LHCN-M2 (cell line): ENCODE measurements at places on chromosomes 6 and 20.

DNA sequence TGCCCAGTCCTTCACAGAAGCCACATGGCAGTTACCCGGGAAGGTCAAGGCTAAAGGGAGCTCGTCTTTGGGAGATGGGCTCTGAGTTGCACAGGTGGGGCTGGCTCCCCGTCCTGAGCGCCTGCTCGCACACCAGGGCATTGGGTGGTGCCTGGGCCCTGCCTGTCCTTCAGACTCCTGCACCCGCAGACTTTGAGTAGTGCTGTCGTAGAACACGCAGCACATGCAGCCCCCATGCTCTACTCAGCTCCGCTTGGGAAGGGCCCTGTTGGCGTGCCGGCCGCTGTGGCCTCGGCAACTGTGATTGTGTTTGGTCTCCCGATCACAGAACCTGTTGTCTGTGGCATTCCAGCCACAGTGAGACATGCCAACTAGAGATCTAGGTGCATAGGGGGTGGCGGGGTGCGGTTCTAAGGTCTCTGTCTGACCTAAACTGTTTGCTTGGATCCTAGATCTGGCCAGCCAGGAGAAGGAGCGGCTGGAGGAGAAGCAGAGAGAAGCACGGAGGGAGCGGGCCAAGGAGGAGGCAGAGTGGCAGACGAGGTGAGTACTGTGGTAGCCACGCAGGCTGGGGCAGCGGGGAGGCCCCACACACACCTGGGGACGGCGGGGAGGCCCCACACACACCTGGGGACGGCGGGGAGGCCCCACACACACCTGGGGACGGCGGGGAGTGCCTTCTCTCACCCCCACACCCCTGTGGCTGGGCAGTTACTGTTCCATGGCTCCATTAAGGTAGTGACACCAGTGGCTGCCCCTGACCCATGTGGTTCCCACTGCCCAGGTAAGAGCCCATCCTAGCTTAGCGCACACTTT, 11.3 kb upstream of the ADRM1 start:
- no peak for DNase-seq

DNA sequence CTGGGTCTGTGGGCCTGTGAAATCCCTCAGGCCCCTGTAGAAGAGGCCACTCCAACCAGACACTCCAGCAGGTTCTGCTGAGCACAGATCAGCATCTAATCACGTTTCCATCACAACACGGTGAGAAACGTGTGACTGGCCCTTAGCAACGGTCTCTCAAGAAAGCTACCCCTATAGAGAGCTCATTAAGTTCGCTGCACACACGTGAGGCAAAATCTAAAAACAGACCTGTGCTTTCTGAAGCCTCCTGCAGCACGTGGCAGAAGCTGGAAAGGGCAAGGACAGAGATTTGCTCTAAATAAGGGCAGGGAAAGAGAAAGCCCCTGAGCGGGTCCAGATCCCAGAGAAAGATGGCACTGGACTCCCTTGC, 56.5 kb downstream of the GPR6 start:
- DNase-seq: no peak

DNA sequence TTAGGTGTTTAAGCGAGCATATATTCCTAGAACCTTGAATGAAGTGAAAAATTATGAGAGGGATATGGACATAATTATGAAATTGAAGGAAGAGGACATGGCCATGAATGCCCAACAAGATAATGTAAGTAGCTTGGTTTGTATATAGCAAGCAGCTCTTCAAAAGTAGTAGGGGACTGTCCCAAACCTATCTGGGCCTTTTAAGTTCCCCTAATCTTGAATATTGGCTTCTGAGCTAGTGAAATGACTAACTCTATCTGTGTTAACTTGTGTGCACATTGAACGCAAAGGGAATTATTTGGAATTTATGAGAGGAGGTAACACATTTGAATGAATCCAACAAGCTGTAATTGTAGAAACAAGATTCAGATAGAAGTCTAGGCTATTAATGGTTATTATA, 21.7 kb downstream of the RIOK1 start:
- DNase-seq: no peak

- no peak for DNase-seq
Measured at GRCh38 chr20:38550274-38550673, 30.7 kb upstream of the ADIG start.

DNA sequence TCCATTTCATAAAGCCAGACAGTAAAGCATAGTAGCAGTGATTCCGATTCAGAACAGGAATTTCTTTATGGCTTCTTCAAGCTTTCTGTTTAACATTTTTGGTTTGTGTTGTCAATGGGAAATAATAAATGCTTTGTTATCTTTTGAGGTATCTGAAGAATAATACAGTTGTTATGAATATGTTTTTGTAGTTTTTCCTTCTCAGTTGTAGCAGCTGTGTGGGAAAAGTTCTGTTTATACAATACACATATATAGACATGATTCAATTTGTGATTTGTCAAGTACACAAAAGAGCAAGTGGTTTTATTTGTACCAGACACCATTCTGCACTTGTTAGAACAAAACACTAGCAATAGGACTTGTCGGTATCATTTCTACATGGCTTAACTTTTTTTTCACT, 96.6 kb downstream of the CDYL start:
- DNase-seq: peak; percentile 22

DNA sequence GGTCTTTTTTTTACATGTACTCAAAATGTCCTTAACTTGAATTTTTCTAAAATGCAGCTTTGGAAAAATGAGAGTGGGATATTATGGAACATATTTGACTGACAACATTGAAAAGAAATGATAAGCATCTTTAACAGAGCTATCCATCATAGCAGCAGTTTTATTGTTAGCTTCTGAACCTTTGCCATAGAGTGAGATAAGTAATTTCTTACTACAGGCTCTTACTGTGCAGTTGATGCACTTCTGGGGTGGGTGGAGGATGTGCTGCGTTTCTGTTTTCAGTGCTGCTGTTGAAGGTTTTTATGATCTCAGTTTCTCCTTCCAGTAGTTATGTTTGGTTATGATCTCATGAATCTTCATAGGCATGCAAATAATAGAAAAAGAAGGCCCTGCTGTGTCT, 267.0 kb downstream of the TMEM242 start:
- no peak for DNase-seq

- peak; percentile 38 for DNase-seq
Measured at GRCh38 chr6:45507186-45507585, 129.5 kb upstream of the SUPT3H start.

DNA sequence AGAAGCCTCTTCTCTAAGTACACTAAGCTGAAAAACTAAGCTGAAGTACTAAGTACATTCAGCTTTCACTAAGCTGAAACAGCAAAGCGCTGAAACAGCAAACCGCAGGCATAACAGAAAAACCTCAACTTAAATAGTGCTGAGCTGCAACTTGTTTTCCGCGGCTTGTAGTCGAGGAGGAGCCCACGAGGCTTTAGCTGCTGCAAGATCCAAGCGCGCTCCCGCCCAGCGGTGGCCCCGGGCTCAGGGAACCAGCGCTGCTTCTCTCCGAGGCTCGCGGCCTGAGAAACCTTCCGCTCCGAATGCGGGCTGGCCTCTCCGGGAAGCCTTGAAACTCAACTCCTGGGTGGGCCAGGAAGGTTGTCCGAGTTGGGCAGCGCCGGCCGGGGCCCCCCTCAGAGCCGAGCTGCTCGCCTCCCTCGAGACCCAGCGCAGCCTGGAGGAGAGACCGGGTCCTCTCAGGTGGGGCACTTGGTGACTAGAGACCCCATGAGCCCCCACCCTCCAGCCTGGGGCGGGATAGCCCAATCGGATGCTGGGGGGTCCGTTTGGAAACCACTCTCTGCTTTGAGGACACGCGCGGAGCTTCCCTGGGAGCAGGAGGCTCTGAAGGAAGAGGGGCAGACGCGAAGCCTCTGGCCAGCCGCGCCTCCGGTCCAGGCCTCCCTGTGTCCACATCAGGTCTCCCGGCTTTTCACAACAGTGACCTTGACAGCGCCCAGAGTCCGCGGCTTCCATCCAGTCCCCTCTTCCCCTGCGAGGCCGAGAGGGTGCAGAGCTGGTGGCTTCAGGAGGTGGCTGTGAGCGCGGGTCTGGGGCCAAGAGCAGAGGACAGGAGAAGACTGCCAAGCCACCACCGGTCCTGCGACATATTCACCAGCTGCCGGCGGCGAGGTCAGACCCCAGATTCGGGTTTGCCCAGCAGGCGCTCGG, 38.1 kb upstream of the HLA-E start:
- DNase-seq: peak; percentile 54

GRCh38 chr20:8722277-8722928, 346.5 kb upstream of the PLCB4 start:
- DNase-seq: peak; percentile 47

GRCh38 chr20:47953471-47953870, 168.2 kb upstream of the SULF2 start:
- no peak for DNase-seq

- DNase-seq: no peak
Measured at GRCh38 chr6:166488076-166488685, 98.3 kb downstream of the RAMACL start.

GRCh38 chr6:149026530-149026942, 279.7 kb downstream of the UST start:
- peak; percentile 88 for DNase-seq

DNA sequence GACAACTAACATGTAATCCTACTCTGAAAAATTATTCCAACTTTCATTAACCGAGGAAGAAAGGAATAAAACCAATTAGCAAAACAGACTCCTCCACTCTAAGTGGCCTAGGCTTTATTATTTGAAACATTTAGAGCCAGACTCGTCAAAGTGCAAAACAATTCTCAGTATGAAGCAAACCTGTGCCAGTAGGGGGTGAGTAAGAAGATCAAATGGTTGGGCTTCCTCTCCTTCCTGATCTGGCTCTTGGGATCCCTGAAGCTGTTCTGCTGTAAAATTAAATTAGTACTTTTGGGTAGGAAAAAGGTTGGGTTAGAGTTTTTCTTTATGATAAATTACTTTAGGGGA, 177.6 kb upstream of the MAN1A1 start:
- DNase-seq: no peak

- DNase-seq: peak; percentile 26
Measured at GRCh38 chr20:14568225-14568624, 230.8 kb upstream of the FLRT3 start.

DNA sequence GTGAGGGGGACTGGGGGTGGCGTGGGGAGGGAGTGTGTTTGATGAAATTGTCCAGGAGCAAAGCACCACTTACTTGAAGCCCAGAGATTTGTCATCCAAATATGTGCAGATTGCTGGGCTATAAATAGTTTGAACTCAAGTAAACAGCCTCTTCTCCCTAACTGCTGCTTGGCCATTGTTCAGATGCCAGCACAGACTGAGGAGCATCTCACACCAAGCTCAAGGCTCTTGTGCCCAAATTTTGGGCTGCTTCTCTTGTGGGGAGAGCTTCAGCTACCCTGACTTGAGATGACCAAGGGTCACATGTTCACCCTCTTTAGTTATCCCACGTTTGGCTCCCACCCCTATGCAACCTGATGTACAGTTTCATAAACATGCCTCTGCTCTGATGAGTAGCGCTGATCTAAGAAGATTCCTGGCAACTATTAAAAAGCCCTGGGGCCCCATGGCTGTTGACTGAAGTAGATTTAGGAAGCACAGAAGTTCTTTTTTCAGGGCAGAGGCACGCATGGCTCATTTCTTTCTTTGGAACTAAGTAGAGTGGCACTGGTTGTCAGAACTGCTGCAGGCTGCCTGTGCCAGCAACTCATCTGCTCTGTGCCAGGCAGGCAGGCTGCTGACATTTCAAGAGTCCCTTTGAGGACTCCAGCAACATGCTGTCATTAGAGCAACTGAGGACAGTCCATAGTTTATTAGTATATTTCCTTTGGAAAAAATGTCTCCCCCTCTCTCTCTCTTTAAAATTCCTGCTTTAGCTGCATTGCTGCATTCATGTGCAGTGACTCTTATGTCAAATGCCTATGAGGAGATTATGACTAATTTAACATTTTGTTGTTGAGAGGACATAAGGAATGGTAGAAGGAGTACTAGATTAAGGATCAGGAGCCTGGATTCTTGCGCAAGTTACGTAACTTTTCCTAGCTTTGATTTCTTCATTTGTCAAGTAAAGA, 9.6 kb upstream of the PKIG start:
- DNase-seq: peak; percentile 89

- peak; percentile 26 for DNase-seq
Measured at GRCh38 chr6:92667843-92668242, 751.5 kb downstream of the EPHA7 start.

GRCh38 chr6:53746442-53747103, 48.2 kb upstream of the LRRC1 start:
- no peak for DNase-seq

DNA sequence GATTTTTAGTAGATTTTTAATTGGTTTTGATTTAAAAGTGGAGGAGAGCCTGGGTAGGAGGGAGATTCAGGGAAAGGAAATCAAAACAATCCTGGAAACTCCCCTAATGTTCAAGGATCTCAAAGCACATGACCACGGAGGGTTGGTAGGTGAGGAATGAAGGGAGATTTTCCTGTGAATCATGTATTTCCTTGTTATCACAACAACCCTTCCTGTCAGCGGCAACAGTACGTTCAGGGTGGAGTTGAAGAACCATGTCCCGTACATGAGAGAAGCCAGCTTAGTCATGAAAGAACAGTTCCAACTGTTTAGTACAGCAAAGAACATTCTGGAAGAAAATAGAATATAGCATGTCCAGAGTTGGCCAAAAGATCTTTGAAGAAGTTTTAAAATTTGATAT, 79.4 kb upstream of the SCAF8 start:
- peak; percentile 64 for DNase-seq

DNA sequence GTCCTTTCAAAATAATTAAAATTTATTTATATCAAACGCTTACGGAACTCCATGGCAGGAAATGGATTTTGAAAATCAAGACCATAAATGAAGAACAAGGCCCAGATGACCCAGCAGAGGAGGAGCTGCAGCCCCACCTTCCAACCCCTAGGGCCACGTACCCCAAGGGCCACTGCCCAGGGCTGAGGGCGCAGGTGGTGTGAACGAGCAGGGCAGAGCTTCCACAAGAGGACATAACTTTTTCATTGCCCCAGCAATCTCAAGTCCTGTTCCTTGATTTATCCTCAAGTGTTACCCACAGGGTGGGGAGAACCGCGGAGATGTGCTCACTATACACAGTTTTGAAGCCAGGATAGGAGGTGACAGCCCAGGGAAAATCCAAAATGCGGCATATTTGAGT, 42.8 kb downstream of the PSMG4 start:
- no peak for DNase-seq

GRCh38 chr6:96865055-96865405, 27.8 kb upstream of the GPR63 start:
- DNase-seq: no peak

DNA sequence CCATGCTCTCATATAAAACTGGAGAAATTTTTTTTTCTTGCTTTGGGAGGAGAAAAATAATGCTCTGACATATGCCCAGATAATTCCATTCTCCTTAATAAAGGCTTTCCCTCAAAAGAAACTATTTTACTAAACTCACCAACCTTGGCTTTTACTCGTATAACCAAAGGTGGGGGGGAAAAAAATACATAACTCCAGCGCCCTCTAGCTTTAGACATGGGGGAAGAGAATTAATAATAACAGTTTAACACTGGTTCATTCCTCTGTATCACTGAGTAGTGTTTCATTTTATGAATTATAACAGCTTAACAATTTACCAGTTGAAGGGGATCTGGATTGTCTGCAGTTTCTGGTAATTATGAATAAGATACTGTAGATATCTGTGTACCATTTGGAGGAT, 1226.1 kb downstream of the GRIK2 start:
- no peak for DNase-seq

GRCh38 chr20:54041336-54041735, 29.1 kb downstream of the BCAS1 start:
- no peak for DNase-seq
